ENCODE measurements at places on chromosomes 2 and 18.
A peak's percentile ranks its signal among the peaks of the same experiment; 100 is the strongest.

- DNase-seq, result no peak
Measured at GRCh38 chr18:8020132-8020846, 453.2 kb downstream of the PTPRM start.

GRCh38 chr2:42638080-42638784 is 69.8 kb downstream of the MTA3 start:
- no peak for DNase-seq

GRCh38 chr18:48933578-48934414 is 17.0 kb downstream of the SMAD7 start:
- DNase-seq, result no peak

GRCh38 chr2:43212931-43213330 is 13.5 kb downstream of the ZFP36L2 start:
- DNase-seq, result no peak

GRCh38 chr2:230178546-230179485 is 41.0 kb downstream of the SP110 start:
- DNase-seq, result no peak

DNA sequence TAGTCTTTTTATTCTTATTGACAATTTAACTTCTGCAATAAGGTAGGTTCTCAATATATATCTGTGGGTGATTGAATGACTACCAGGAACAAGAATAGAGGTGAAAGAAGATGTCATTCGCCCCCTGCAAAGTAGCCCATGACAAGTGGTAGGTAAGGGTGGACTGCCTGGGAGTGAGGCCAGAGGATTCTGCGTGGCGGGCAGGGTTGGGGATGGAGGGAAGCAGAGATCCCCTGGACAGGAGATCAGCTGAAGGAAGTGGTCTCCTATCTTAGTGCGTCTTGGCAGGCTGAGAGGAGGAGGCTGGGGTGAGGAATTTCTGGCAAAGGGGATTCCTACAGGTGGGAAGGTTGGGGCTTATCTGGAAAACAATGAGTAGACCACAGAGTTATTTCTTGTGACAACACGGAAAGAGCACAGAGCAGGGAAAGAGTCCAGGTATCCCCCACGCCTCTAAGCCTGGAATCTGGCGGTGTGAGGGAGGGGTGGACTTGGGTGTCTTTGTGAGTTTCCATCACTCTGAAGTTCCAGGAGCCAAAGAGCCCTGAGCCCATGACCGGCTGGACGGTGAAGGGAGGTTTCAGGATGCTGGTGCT is 21.5 kb upstream of the MYCN start:
- no peak for DNase-seq

GRCh38 chr2:73823916-73824523 is 4.7 kb upstream of the STAMBP start:
- no peak for DNase-seq

GRCh38 chr18:23071285-23071684 is 64.0 kb upstream of the CABLES1 start:
- DNase-seq, result peak; percentile 81

- DNase-seq, result no peak
Measured at GRCh38 chr2:145600811-145601210, 1080.9 kb upstream of the ZEB2 start.

DNA sequence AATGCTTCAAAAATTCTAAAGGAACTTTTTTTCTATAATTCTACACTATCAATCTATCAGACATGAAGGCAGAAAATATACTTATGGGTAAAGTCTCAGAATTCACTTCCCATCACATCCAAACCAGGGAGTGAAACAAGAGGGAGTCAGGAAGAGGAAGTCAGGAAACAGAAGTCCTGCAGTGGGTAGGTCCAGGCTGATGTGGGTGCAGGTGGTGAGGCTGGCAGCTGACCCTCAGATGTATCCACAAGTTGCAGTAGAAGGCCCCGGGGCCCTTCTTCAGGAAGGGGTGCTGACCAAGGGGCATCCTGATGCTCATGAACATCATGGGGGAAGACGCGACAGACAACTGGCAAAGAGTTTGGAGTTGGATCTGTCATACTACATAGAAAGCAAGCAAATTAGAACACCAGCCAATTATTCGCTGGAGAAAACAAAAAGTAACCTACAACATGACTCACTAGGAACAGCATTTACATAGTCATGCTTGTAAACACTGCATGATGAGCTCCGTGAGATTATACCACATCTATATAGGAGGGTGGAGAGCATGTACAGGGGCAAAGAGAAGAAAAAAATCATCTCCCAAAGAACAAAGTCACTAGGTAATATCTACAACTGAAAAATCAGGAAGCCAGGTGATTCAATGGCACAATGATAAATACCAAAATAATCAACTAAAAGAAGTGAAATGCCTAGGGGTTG is 4.2 kb downstream of the UXS1 start:
- no peak for DNase-seq

- no peak for DNase-seq
Measured at GRCh38 chr2:119803101-119803500, 43.4 kb downstream of the PTPN4 start.

DNA sequence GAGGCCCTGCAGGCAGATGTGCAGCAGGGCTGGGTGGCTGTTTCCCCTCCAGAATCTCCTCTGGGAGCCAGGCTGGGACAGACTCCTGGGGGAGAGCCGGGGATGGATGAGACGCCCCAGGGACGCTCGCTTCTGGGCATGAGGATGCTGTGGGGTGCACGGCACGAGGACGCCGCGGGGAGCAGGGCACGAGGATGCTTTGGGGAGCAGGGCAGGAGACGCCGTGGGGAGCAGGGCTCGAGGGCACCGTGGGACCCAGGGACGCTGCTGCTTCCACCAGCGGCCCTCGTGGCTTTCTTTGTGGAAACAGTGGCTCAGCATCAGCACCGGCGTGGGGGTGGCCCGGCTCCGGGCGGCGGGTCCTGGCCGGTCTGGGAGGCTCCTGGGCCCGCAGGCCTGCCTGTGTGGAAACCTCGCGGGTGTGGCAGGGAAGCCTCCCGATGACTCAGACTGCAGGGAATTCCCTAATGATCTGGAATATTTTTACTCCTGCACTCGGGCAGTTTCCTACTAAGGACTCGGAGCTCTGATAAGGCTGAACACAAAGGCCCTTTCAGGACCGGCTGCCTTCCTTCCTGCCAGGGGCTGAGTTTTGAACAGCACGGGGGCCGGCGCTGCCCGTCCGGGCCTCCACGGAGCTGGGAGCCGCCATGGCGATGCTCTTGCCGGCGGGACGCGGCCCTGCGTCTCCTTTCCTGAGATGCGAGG is 62.6 kb downstream of the NFATC1 start:
- no peak for DNase-seq

DNA sequence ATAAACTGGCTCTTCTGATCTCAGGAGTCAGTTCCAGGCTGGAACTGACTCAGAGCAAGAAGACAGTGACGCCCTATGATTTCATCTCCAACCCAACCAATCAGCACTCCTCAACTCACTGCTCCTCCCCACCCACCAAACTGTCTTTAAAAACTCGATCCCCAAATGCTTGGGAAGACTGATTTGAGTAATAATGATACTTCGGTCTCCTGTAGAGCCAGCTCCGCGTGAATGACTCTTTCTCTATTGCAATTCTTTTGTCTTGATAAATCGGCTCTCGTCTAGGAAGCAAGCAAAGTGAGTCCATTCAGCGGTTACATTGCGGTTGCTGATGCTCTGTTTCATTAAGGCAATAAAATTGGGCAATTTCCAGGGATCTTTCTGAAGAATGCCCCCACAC is 1025.3 kb upstream of the CNTNAP5 start:
- no peak for DNase-seq

GRCh38 chr18:74288730-74289129 is 3.0 kb downstream of the CYB5A start:
- no peak for DNase-seq

DNA sequence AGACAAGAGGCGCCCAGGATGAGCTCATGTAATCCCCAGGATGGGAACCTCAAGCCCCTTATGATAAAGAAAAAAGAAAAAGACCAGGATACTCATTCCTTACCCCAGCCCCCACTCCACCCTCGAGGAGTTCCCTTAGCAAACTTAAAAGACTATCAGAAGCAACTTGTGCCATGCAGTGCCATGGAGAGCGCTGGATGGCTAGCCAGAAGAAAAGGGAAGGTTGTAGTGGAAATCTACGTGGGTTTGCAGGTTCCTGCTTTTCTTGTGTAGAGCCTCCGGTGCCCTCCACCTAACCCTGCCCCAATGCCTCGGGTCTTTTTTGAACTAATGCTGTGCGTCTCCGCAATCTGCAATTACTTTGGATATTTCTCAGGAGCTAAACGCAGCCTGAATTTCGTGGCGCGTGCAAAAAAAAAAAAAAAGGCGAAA is 16.2 kb upstream of the BCL11A start:
- no peak for DNase-seq

- no peak for DNase-seq
Measured at GRCh38 chr18:62744076-62744968, 29.0 kb downstream of the PHLPP1 start.

DNA sequence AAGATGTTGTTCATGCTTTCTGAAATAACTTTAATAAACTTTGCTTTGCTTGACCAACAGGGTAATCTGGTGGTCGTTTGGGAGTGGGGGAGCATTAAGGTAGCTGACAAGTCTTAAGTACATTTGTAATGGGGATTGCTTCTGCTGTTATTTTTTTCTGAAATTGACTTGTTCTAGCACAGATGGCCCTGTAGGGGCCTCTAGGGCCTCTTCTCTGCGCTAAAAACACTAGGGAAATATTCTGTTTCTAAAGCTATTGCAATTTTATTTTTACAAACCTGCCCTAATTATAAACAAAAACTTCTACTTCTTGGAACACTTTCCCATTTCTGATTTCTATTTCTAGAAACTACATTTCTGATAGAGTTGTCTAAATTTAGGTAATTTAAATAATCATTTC is 191.3 kb upstream of the KCNJ3 start:
- DNase-seq, result no peak

- DNase-seq, result no peak
Measured at GRCh38 chr2:29130295-29130694, 15.1 kb downstream of the CLIP4 start.

GRCh38 chr18:26440644-26441043 is 107.7 kb downstream of the KCTD1 start:
- DNase-seq, result no peak

- DNase-seq, result no peak
Measured at GRCh38 chr2:191615596-191615995, 62.3 kb upstream of the NABP1 start.

GRCh38 chr18:13500227-13500865 is 226.0 kb downstream of the FAM210A start:
- no peak for DNase-seq

- no peak for DNase-seq
Measured at GRCh38 chr2:240731178-240731545, 39.5 kb downstream of the AQP12A start.

DNA sequence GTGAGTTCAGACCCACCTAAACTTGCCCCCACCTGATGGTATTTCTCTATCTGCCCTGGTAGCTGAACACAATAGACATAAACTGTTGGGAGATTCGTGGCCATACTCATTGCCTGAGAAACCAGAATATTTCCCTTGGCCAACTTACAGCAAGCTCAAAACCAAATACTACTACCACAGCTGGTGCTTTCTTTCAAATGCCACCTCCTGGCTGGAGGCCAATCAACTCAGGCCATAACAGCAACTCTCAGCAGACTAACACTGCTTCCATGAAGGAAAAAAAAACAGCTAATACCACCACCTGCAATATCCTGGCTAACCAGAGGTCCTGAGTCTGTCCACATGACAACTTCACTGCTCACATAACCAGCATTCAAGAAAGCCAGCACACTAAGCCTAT is 373.1 kb downstream of the CMPK2 start:
- DNase-seq, result no peak

DNA sequence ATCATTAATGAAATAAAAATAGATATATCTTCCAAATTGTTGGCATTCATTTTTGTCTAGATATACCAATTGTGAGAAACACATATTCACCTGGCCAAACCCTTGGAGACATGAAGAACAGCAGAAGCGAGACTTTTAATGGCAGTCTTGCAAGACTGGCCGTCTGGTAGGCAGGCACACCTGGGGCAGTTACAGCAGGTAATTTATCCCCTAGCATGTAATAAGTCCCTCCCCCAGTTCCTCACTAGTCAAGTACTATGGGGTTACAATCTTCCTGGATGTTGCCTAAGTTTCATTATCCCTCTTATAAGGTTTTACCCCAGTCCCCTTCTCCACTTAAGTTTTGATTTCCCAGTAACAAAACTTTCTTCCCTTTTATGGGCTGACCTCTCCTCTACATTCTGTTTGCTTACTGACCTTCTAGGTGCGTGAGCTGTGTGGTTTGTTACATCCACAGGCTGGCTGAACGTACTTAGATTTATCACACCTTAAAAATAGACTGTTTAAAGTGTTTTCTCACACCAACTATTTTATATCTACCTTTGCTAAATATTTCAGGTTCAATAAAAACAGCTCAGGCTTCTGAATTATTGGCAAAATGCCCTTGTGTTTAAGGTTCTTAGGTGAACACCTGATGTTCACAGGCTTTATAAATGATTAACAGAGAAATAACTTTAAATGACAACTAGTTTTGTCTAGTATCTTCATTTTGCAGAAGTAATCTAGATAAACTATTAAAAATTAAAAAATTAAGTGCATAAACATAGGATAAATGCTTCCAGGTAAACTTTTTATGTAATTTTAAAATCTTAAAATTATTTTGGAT is 365.0 kb upstream of the TFPI start:
- no peak for DNase-seq

GRCh38 chr2:173118395-173118794 is 42.7 kb downstream of the MAP3K20 start:
- DNase-seq, result no peak

DNA sequence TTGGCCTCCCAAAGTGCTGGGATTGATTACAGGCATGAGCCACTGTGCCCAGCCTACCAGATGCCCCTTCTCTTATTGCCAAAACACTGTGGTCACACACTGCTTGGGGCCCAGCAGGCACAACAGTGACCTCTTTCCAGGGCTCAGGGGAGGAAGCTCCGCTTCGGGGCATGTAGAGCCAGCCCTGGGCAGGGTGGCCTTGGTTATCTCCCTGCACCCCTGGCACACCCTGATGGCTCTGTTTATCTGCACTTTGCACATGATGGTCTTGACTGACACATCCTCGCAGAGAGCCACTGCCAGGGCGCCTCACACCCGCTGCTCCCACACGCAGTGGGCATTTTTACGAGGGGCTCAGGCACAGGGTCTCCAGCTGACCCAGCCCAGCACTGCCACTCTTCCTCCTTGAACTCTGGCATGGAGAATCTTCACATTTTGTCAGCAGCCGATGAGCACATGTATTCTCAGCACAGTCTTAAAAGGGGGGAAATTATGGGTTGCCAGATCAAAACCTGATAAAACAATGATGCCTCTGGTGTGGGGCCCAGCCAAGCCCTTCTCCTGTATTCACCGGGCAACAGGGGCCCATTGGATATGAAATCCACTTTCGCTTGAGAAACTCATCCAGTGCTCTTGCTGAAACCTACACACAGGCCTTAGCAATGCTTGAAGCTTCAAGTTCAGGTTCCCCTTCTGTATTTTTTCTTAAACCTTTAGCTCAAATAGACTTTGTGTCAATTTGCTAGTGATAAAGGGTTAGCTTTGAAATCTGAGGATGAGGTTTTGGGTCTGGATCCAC is 5.9 kb downstream of the GYPC start:
- DNase-seq, result peak; percentile 23

GRCh38 chr2:102848366-102848839 is 86.6 kb downstream of the TMEM182 start:
- DNase-seq, result no peak

GRCh38 chr2:7007846-7008741 is 90.9 kb downstream of the RNF144A start:
- no peak for DNase-seq
